Muscle of arm (tissue), 14 donors: ENCODE measurements at places on chromosomes 1 and 21.

GRCh38 chr1:5998906-5999301 lies 6.7 kb upstream of the NPHP4 start:
- no peak for DNase-seq

DNA sequence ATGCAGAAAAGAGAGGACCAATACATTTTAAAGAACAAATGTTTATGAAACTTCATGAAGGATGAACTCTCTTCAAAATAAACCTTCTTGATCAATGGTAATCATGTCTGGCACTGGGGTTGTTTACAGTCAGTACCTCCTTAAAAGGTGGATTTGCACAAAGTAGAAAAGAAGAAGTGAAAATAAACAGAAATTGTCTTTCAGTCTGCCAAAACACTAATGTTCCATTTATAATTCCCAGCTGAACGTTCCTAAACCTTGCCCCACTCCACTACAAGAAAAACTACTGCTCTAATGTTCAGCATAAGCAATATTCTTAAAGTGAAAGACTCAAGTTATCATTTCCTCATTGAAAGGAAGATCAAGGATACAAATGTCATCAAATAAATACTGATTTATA lies 86.2 kb downstream of the EIF4G3 start:
- peak; percentile 10 for DNase-seq

DNA sequence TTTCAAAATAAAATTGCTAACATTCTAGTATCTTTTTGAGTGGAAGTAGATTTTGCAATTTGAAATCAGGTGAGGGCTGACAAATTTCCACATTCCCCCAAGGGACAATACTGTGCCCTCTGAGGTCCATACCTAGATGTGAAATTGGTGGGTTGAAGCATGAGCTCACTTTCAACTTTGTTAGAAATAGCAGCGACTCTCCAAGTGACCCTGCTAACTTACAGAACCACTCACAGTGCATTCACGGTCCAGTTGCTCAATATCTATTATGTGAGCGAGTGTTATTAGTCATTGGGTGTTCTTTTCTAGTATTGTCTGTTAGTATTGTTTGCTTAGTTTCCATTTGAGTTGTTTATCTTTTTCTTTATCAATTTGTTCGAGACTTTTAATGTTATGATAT lies 53.6 kb upstream of the ASB17 start:
- no peak for DNase-seq

DNA sequence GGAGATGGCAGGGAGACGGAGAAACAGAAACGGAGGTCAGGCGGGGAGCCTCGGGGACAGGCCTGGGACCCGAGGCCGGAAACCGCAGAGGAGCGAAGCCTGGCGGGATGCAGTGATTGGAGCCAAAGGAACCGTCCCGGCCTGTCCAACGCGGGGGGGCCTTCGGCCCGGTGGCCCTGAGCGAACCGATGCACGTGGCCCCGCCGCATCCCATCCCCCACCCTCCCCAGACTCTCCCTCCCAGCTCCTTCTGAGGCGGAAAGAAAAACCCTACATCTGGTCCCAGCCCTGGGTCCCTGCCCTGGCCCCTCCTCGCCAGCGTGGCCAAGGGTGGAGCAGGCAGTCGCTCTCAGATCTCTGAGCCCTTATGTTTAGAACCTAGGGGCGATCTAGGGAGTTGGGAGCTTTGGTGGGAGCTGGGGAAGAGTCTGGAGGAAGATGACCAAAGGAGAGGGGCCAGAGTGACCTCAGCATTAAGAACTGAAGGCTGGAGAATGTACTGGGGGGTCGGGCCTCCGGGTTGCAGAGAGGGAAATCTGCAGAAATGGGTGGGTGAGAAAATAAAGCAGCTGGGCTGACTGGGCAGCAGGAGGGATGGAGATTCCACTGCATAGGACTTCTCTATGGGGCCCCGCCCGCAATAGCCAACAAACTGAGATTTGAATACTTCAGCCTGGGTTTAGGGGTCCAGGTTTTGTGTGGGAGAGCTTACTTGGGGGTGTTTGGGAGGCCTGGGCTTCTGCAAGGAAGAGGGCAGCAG lies 1.5 kb upstream of the CRABP2 start:
- DNase-seq, result peak; percentile 93
